ENCODE measurements at places on chromosomes 12 and 14. TPM values are rescaled to one million over a fixed set of nuclear protein-coding genes. Genes with fewer than 3 reads are reported as not detected.

DNA sequence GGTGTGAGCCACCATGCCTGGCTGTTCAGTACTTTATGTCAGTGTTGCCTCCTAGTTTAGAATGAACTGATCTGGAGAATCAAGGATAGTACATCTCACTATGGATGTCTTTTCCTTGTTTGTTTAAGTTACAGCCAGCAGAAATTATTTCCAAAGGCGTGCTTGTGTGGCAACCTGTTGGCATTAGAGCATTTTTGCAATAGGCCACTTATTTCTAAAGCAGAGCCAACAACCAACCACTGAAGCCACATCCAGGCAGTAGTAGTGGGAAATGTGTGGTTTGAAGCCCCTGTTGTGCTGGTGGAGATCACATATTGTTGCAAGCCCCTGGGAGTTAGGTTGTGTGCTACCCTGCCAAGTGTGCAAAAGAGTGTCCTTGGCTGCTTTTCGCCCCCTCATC is 3.7 kb downstream of the ANO6 start:
- DNase-seq = no peak

DNA sequence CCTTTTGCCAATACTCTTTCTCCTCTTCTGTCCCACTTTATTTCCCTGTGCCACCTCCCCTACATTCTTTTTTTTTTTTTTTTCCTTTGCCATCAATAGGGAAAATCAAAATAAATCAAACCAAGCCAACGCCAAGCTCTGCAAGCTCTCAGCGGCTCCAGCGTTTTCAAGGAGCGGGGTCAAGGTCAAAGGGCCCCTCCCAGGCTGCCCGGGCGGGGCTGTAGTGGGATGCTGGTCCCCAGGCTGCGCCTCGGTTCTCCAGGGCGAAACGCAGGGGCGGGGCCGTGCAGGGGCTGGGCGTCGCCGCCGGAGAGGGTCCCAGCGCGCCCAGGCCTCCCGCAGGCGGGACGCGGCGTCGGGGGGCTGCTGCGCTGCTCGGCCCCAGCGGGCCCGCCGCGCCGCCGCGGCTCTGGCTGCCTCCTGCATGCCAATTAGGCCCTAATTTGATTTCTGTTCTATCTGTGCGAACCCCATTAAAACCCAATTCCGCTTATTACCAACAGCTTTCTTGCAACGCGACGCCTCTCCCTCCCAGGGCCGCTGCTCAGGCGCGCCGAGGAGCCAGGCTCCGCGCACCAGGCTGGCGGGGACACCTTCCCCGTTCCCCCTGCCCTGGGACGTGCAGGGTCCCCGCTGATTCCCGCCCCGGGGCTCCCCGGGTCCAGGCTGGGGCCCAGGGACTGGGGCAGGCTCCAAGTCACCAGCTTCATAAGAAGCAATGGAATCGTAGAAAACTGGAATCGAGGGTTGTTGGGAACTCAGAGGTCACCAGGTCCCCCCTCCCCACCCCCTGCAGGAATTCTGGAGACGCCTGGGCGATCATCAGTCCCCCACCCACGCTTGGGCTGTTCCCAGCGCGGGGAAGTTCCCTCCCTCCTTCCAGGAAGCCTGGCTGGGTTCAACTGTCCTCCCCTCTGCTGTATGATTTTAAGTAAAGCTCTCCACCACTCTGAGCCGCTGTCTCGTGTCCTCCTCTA is 50.7 kb upstream of the MAP1LC3B2 start:
- DNase-seq = no peak

- no peak for DNase-seq
Observed at GRCh38 chr14:71001742-71002141, 94.5 kb downstream of the PCNX1 start.

DNA sequence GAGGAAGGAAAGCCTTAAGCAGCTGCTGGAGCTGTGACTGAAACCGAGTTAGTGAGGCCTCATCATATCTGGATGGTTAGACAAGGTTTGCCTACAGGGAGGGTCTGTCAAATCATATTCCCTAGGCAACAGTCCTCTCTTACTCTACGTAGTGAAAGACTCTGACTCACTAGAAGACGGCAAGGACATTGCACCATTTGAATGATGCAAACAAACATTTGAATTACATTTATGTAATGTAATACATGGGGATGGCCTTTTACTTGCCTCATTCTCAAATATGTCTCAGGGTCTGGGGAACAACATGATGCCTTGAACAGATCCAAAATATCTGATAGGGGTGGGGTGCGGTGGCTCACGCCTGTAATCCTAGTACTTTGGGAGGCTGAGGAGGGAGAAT is 29.8 kb upstream of the STRAP start:
- no peak for DNase-seq

DNA sequence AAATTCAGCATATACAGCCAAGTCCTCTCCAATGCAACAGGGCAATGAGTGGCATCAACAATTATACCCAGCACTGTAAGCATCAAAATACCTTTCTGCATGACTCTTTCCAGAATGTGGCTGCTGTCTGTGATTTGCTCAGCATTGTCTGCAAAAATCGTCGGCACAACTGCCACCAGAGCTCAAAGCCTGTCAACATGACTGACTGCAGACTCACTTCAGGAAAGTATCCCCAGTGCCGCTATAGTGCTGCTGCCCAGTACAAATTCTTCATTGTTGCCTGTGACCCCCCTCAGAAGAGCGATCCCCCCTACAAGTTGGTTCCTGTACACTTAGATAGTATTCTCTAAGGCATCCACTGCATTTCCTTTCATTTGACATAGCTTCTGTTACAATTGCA is 735 bp downstream of the RNASE6 start:
- no peak for DNase-seq

The LRFN5 gene
- total RNA-seq = 0.12 TPM

The IFNG-AS1 gene
- total RNA-seq = not detected

The DACT1 gene
- 23.1 TPM for total RNA-seq
